Sigmoid colon (tissue), 7 donors: ENCODE measurements at places on chromosomes 5 and 9. TPM values are rescaled to one million over a fixed set of nuclear protein-coding genes. Genes with fewer than 3 reads are reported as not detected.

- DNase-seq = no peak
- no peaks in the 10 kb centered on the region for H3K4me1 ChIP-seq
- no peaks in the 10 kb centered on the region for H3K36me3 ChIP-seq
- no peak overlapping the region for H3K4me3 ChIP-seq
- H3K27ac ChIP-seq = no peak overlapping the region
- no peaks in the 10 kb centered on the region for H3K27me3 ChIP-seq
Measured at GRCh38 chr5:41891066-41891707, 13.0 kb upstream of the RIMOC1 start.

GRCh38 chr9:136648751-136649150 lies 14.0 kb upstream of the EGFL7 start:
- H3K27me3 ChIP-seq = peaks cover 29% of the 10 kb centered on the region
- peaks cover 8% of the 10 kb centered on the region for H3K4me1 ChIP-seq
- no peaks in the 10 kb centered on the region for H3K36me3 ChIP-seq
- no peak overlapping the region for H3K27ac ChIP-seq

DNA sequence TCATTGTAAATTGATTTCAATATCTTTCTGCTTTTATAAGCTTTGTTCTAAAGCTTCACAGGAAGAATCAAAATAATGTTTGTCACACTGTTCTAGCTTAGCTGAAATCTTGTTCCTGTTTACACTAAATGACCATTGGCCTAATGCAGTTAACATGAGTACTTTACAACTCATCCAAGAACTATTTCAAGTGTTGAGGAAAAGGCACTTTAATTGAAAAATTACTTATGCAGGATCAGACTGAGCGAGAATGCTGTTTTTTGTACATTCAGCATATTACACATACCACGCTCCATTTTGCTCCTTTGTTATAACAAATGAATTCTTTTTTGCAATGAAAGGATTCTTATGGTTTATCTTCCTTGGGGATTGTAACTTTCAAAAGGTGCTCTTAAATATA lies 22.4 kb upstream of the SMIM15 start:
- no peak overlapping the region for H3K27ac ChIP-seq
- H3K36me3 ChIP-seq = no peaks in the 10 kb centered on the region
- H3K4me3 ChIP-seq = no peak overlapping the region
- H3K27me3 ChIP-seq = no peaks in the 10 kb centered on the region
- H3K4me1 ChIP-seq = no peaks in the 10 kb centered on the region

DNA sequence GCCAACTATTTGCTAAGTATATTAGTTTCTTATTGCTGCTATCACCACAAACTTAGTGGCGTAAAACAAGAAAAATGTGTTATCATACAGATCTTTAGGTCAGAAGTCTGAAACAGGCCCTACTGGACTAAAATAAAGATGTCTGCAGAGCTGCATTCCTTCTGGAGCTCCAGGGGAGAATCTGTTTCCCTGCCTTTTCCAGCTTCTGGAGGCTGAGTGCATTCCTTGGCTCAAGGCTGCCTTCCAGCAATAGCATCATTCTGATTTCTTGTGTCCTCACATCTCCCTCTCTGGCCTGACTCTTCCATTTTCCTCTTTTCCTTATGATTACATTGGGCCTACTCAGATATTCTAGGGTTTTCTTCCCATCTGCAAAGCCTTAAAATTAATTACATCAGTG lies 15.9 kb downstream of the MAN2A1 start:
- peaks cover 24% of the 10 kb centered on the region for H3K4me1 ChIP-seq
- no peak overlapping the region for H3K4me3 ChIP-seq
- DNase-seq = no peak
- no peak overlapping the region for H3K27ac ChIP-seq
- no peaks in the 10 kb centered on the region for H3K36me3 ChIP-seq
- H3K27me3 ChIP-seq = no peaks in the 10 kb centered on the region

DNA sequence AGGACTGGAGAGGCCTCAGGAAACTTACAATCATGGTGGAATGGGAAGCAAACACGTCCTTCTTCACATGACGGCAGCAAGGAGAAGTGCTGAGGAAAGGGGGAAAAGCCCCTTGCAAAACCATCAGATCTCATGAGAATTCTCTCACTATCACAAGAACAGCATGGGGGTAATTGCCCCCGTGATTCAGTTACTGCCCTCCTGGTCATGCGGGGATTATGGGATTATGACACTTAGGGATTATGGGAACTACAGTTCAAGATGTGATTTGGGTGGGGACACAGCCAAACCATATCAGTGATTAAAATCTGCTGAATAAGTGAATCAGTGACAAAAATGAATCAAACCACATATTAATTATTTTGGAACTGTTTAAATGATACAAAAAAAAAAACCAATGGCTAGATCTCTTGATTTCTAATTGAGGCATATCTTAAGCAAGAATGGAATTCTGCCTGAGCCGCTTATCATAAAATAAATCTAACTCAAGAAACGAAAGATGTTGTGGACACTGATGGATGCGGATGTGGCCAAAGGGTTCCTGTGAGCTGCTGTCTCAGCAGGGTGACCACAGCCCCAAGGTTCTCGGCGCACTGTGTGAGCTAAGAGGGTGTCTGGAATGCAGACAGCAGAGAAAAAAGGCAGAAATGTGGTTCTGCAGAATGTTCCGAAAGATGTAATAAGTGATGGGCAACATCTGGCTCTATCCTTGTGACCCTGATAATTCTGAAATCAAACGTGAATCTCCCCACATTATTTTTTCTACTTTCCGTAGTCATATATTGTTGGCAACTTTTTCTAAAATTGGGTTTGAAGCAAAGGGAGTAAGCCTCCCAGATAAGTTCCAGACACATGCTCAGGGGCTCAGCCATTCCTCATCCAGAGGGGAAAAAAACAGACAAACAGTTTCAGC lies 107.2 kb upstream of the ICE1 start:
- no peak for DNase-seq
- no peak overlapping the region for H3K27ac ChIP-seq
- no peaks in the 10 kb centered on the region for H3K4me1 ChIP-seq
- H3K36me3 ChIP-seq = no peaks in the 10 kb centered on the region
- H3K27me3 ChIP-seq = no peaks in the 10 kb centered on the region

DNA sequence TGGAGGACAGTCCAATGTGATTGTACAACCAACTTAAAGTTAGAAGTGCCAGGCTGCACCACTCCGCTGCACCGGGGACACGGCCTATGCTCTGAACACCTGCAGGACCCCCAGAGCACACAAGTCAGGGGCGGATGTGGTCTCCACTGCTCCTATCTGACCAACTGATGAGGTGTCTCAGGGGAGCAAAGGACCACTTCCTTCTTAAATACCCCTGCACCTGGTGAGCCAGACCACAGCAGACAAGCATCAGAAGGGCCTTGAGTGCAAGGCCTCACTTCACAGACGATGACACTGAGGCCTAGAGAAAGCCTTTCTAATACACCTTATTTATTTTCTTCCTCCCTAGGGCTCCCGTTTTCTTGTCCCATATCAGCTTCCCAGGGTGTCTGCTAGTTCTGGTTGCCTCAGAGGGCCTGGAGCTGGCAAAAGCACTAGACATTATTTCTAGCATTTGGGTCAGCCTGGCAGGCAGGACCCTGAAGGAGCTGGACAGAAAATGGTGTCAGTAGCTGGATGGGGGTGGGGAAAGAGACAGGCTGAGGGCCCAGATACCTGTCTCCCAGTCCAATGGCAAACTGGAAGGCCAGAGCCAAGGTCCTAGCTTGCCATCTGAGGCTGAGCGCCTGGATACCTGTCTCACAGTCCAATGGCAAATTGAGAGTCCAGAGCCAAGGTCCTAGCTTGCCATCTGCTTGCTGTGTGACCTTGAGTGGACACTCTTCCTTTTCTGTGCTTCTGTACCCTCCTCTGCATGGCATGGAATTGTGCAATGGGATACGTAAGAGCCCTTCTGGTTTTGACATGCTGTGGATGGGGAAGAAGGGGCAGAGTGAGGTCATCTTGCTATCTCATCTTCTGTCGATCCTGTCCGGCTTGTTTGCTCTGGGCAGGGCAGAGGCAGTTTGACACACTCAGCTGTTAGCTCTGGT lies 9.0 kb downstream of the CCDC69 start:
- no peak overlapping the region for H3K4me3 ChIP-seq
- no peaks in the 10 kb centered on the region for H3K27me3 ChIP-seq
- no peak for DNase-seq
- H3K4me1 ChIP-seq = no peaks in the 10 kb centered on the region
- H3K36me3 ChIP-seq = no peaks in the 10 kb centered on the region

- H3K27ac ChIP-seq = no peak overlapping the region
- no peaks in the 10 kb centered on the region for H3K27me3 ChIP-seq
- H3K4me3 ChIP-seq = no peak overlapping the region
Measured at GRCh38 chr5:137200906-137201700, 298.0 kb downstream of the SPOCK1 start.

GRCh38 chr5:10077791-10078545 lies 171.7 kb downstream of the ATPSCKMT start:
- no peaks in the 10 kb centered on the region for H3K4me1 ChIP-seq
- no peak overlapping the region for H3K4me3 ChIP-seq
- H3K27ac ChIP-seq = no peak overlapping the region
- no peak for DNase-seq

- DNase-seq = no peak
- no peaks in the 10 kb centered on the region for H3K27me3 ChIP-seq
- H3K27ac ChIP-seq = no peak overlapping the region
- H3K4me3 ChIP-seq = no peak overlapping the region
Measured at GRCh38 chr9:92564504-92564903, 28.7 kb upstream of the ECM2 start.

- no peaks in the 10 kb centered on the region for H3K27me3 ChIP-seq
- H3K4me3 ChIP-seq = no peak overlapping the region
- no peaks in the 10 kb centered on the region for H3K4me1 ChIP-seq
- H3K27ac ChIP-seq = no peak overlapping the region
- H3K36me3 ChIP-seq = no peaks in the 10 kb centered on the region
Measured at GRCh38 chr9:6126377-6126776, 89.2 kb upstream of the IL33 start.

DNA sequence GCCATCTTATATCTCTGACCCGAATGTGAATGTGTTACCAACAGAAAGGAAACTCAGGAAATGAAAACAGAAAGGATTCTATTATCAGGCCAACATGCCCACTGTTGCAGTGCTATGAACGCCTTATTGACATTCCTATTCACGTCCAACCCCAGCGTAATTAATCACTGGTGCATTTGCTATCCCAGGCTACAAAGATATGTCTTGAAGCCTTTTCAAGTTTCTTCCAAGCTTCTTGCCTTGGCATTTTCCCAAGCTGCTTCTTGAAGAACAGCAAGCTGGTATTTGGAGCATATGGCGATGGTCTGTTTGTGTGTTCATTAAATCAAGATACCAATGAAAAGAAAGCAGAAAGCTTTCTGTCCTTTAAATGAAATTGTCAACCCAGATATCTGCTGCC lies 579.2 kb upstream of the ZNF462 start:
- H3K4me3 ChIP-seq = no peak overlapping the region
- peaks cover 19% of the 10 kb centered on the region for H3K4me1 ChIP-seq
- no peaks in the 10 kb centered on the region for H3K36me3 ChIP-seq
- no peak overlapping the region for H3K27ac ChIP-seq

- peaks cover 13% of the 10 kb centered on the region for H3K36me3 ChIP-seq
- H3K4me1 ChIP-seq = no peaks in the 10 kb centered on the region
- no peak for DNase-seq
- no peak overlapping the region for H3K4me3 ChIP-seq
- no peak overlapping the region for H3K27ac ChIP-seq
- no peaks in the 10 kb centered on the region for H3K27me3 ChIP-seq
Measured at GRCh38 chr5:113050721-113051382, 74.3 kb downstream of the DCP2 start.

DNA sequence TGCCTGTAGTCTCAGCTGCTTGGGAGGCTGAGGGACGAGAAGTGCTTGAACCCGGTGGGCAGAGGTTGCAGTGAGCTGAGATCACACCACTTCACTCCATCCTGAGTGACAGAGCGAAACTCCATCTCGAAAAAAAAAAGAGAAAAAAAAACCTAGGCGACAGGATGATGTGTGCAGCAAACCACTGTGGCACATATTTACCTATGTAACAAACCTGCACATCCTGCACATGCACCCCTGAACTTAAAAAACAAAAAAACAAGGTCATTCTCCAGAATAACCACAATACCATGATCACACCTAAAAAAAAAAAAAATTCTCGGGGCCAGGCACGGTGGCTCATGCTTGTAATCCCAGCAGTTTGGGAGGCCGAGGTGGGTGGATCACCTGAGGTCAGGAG lies 7.5 kb upstream of the DOLPP1 start:
- no peaks in the 10 kb centered on the region for H3K4me1 ChIP-seq
- no peaks in the 10 kb centered on the region for H3K27me3 ChIP-seq
- no peak overlapping the region for H3K4me3 ChIP-seq
- peaks cover 10% of the 10 kb centered on the region for H3K36me3 ChIP-seq
- no peak for DNase-seq

- no peaks in the 10 kb centered on the region for H3K36me3 ChIP-seq
- DNase-seq = no peak
- no peaks in the 10 kb centered on the region for H3K27me3 ChIP-seq
- H3K4me3 ChIP-seq = no peak overlapping the region
- H3K4me1 ChIP-seq = no peaks in the 10 kb centered on the region
Measured at GRCh38 chr9:14677872-14678271, 15.4 kb downstream of the ZDHHC21 start.

- no peaks in the 10 kb centered on the region for H3K36me3 ChIP-seq
- H3K27me3 ChIP-seq = no peaks in the 10 kb centered on the region
- DNase-seq = no peak
- H3K4me1 ChIP-seq = peaks cover 15% of the 10 kb centered on the region
- H3K27ac ChIP-seq = no peak overlapping the region
Measured at GRCh38 chr9:126992427-126992826, 77.8 kb downstream of the RALGPS1 start.

- no peak overlapping the region for H3K27ac ChIP-seq
- no peaks in the 10 kb centered on the region for H3K36me3 ChIP-seq
- H3K4me3 ChIP-seq = no peak overlapping the region
- DNase-seq = no peak
- no peaks in the 10 kb centered on the region for H3K4me1 ChIP-seq
Measured at GRCh38 chr9:135304886-135305285, 174.7 kb upstream of the PPP1R26 start.

DNA sequence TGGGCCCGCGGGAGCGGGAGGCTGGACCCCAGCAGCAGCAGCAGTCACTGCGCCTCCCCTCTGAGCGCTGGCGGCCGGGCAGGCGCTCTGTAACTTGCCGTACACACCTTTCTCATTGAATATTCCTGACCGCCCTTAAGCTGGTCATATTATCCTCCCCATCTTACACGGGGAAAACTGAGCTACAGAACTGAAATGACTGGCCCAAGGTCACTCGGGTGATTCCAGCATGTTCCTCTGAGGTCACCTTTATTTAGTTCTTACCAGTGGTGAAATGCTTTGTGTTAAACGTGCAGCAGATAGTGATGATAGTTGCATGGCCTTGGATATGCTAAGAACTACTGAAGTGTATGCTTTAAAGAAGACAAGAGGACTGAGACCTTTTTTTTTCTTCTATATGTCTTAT lies 607 bp downstream of the UQCRQ start:
- no peak for DNase-seq
- H3K4me1 ChIP-seq = peaks cover 21% of the 10 kb centered on the region
- H3K27ac ChIP-seq = peak overlapping the region; percentile 93
- H3K36me3 ChIP-seq = no peaks in the 10 kb centered on the region
- no peaks in the 10 kb centered on the region for H3K27me3 ChIP-seq

The NEUROG1 gene
- total RNA-seq = not detected

The SAPCD2 gene
- total RNA-seq = not detected

The PTGER4 gene
- 72.4 TPM for total RNA-seq

The SLC23A1 gene
- not detected for total RNA-seq

The IFNA21 gene
- total RNA-seq = not detected

The ACSL6 gene
- 0.16 TPM for total RNA-seq

The DND1 gene
- total RNA-seq = 0.95 TPM

The SLCO4C1 gene
- not detected for total RNA-seq

The SCGB3A1 gene
- total RNA-seq = not detected

The BTNL9 gene
- total RNA-seq = 34.9 TPM

The GNA14 gene
- total RNA-seq = 29.2 TPM

The PALM2AKAP2 gene
- total RNA-seq = 1.7 TPM
